ENCODE measurements at places on chromosomes 7 and 10. TPM values are rescaled to one million over a fixed set of nuclear protein-coding genes. Genes with fewer than 3 reads are reported as not detected.

DNA sequence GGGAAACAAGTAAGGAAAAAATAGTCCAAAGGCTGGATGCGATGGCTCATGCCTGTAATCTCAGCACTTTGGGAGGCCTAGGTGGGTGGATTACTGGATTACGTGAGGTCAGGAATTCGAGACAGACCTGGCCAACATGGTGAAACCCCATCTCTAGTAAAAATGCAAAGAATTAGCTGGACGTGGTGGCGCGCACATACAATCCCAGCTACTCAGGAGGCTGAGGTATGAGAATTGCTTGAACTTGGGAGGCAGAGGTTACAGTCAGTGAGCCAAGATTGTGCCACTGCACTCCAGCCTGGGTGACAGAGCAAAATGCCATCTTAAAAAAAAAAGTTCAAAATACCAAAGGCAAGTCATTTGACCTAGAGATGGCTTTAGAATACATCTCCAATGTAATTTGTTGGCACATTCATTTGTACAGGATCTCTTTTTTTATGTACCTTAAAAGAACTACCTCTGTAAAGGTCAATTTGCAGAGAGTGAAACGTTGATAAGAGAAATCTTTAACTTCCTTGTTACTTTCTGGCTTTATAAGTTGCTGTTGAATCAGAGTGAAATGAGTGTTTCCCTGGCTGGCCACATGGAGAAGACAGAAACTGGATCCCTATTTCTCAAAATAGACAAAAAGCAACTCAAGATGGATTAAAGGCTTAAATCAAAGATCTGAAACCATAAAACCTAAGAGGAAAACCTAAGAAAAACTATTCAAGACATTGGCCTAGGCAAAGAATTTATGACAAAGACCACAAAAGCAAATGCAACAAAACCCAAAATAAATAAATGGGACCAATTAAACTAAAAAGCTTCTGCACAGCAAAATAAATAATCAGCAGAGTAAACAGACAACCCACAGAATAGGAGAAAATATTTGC is 260.7 kb downstream of the KLF6 start:
- ATAC-seq: no peak

DNA sequence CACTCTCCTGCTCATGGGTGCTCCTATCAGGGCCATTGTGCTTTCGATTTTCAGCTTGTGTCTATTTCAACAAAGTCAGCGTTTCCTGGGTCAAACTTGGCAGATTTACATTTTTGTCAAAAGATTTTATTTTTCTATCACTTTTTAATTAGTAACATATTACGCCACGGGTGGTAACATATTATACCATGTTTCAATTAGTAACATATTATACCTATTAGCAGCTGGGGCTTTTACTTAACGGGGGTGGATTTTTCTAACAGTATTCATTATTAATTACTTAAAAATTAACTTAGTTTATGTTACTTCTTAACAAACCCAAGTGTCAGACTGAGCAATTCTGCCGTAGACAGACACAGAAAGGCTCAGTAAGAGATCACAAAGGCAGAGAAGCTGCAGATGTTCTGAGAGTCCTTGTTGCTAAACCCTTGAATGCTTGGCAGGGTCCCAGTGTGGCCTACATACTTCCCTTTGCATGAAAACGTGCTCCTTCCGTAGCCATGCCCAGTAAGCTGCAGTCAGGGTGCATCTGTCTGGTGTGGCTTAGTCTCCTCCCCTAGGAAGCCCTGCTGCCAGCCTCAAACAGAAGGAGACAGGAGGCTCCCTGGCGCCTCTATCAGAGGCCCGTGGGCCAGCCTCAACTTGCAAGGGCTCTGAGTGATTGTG is 263.1 kb upstream of the CXCL12 start:
- ATAC-seq: no peak

DNA sequence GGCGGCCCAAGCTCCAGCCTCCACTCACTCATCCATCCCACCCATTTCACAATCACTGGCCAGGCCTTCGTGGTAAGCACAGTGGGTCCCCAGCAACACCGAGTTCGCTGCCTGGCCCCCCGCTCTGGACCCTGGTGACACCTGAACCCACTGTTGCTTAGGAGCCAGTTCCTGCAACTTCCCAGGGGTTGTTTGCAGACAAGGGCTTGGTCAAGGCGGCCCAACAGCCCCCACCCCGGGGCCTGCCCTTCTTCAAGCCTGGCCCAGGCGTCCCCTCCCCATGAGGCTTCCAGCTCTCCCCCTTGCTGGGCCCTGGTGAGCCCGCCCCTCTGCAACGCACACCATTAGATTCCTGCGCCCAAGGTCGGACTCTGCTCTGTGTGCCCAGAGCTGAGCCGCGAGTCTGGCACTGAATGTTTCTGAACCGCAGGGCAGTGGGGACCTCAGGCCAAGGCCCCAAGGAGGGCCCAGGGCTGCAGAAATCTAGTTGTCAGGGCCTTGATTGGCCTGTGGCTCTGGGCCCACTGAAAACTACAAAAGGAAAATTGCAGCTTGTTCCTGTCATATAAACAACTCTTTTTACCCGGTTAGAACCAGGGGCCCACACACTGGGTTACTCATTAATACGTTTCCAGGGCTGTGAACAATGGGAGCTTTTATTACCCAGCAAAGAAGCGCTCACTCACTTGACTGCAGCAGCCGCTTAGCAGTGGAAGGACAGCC is 2.1 kb upstream of the COX19 start:
- no peak for ATAC-seq

DNA sequence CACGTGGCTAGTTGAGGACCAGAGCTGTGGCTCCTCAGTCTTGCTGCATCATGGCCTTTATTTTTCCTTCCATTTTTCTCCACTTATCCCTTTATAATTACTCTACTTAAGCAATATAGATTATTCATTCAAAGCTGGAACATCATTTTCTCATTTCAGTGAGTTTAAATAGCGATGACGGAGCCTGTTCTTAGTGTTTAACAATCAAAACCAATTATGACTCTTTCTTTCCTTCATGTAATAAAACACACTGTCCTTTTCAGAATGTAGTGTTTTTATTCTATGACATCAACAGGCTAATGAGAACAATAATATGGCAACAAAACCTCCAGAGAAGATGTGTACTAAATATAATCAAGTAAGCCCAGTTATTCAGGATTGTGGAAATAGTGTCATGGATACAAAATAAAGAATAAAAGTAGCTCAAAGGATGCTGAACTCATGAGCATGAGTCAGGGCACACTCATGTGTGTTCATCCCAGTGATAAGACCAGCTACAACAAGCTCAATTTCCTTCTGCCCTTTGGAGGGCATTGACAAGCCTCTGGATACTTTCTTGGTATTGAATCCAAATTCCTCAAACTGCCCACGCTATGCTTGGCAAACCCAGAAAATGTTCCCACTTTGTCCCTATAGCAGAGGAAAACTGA is 188.4 kb downstream of the CYP26A1 start:
- no peak for ATAC-seq

DNA sequence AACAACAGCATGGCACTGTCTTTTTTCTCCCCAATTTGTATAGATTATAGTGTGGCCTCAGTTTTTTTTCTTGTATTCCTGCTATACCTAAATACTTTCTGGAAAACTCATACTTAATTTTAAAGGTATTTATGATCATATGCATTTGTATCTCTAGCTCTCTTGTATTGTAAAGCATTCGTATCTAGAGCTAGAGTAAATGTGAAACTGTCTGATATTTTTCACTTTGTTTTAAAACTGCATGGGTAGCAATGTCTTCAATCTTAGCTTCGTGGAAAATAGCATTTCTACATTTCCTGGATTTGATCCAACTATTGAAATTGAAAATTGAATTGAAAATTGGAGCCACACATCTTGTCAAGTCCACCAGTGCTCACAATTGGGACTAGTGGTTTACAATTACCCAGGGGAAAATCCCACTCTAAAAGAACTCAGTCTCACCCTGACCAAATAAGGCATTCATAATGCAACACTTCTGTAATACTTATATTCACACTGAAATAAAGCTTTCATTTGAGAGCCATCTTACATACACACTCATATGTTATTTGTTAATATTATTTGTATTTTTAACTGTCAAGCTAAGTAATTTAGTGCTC is 51.3 kb upstream of the KLF6 start:
- ATAC-seq: no peak

GRCh38 chr10:49005270-49005669 is 65.6 kb upstream of the LRRC18 start:
- ATAC-seq: no peak

DNA sequence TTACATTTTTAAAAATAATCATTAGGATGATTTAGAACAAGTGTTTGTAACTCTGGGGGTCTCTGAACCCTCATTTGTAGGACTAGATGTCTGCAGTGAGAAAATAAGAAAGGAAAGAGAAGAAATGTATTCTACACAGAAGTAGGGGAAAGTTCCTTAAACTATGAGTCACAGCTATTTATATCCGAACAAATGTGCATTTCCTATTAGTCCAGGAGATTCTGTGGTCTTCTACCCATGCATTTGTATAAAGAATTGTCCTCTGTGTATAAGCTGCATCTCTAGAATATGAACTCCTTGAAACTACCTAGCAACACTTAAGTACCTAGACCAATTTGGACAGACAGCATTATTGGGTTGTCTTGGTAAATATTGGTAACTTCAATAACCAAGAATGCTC is 15.9 kb upstream of the CD36 start:
- peak; percentile 25 for ATAC-seq

GRCh38 chr7:150951521-150951920 is 26.6 kb downstream of the KCNH2 start:
- no peak for ATAC-seq

GRCh38 chr7:47400001-47400400 is 181.9 kb downstream of the TNS3 start:
- no peak for ATAC-seq

COL17A1 gene
- 204 TPM for total RNA-seq

PARG gene
- total RNA-seq: 13.5 TPM

Data from esophagus mucosa (tissue), 1 donor.